Jurkat, Clone E6-1 (cell line): ENCODE measurements at places on chromosomes 5 and 9.

- no peak for DNase-seq
These were observed 37.3 kb upstream of the UBE2D2 start for GRCh38 chr5:139523635-139524445.

GRCh38 chr9:115022760-115023434 lies 92.5 kb upstream of the TNFSF8 start:
- DNase-seq = no peak

GRCh38 chr5:175082866-175083590 lies 358.6 kb downstream of the MSX2 start:
- DNase-seq = no peak

DNA sequence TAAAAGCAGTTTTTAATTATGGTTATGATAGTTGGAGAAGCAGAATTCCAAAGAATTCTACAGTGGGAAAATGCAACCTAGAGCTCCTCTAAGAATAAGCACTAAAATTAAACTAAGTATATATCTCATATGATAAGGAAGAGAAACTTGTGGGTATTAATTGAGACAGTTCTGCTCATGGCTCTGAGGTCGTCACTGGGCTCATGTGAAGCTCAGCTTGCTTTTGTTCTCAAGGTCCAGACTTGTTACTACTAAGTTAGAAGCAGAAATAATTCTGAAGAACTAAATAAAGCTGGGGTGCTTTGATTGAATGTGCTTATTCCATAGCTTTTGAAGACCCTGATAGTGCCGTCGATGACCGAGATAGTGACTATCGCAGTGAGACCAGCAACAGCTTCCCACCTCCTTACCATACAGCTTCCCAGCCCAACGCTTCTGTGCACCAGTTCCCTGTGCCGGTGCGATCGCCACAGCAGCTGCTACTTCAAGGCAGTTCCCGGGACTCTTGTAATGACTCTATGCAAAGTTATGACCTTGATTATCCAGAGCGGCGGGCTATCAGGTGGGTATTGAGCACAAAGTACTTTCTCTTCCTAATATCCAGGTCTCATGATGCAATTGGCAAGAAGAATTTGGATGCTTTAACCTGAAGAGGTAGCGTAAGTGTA lies 133.7 kb downstream of the UNC13B start:
- no peak for DNase-seq

- no peak for DNase-seq
These were observed 108.7 kb upstream of the PHYKPL start for GRCh38 chr5:178341091-178341850.

GRCh38 chr5:118968925-118969375 lies 19.4 kb downstream of the DTWD2 start:
- DNase-seq = no peak

DNA sequence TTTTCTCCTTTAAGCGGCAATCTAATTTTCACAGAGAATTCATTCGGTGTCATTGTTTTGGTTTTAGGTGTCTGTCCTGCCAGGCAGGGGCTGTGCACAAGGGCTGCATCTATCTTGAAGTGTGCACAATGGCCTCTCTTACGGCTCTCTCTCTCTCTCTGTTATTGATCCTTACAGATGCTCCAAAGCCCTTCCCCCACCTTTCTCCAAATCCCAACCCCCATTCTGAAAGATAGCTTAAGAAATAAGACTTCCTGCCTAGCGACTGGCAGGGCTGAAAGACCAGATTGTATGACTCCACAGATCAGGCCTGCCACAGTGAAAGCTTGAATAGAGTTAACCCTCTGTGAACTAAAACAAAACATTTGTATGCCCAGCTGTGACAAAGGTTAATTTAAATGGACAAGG lies 86.5 kb upstream of the NR5A1 start:
- peak; percentile 18 for DNase-seq

GRCh38 chr5:84265739-84266550 lies 118.7 kb downstream of the EDIL3 start:
- no peak for DNase-seq
